ENCODE measurements at places on chromosomes 6 and 20. TPM values are rescaled to one million over a fixed set of nuclear protein-coding genes. Genes with fewer than 3 reads are reported as not detected.

MCCD1 gene
- 3.5 TPM for total RNA-seq

GRCh38 chr20:32743237-32744112 is at the start of gene COMMD7:
Gene COMMD7, minus strand, starts transcription at chr20:32743467. Its CDS starts 76 bp downstream, at chr20:32743391.
- peak; percentile 71 for DNase-seq

- no peak for DNase-seq
Measured at GRCh38 chr6:71287926-71288227, 734 bp upstream of the OGFRL1 start.

GRCh38 chr6:40874495-40874894 is 164.5 kb downstream of the UNC5CL start:
- no peak for DNase-seq

DNA sequence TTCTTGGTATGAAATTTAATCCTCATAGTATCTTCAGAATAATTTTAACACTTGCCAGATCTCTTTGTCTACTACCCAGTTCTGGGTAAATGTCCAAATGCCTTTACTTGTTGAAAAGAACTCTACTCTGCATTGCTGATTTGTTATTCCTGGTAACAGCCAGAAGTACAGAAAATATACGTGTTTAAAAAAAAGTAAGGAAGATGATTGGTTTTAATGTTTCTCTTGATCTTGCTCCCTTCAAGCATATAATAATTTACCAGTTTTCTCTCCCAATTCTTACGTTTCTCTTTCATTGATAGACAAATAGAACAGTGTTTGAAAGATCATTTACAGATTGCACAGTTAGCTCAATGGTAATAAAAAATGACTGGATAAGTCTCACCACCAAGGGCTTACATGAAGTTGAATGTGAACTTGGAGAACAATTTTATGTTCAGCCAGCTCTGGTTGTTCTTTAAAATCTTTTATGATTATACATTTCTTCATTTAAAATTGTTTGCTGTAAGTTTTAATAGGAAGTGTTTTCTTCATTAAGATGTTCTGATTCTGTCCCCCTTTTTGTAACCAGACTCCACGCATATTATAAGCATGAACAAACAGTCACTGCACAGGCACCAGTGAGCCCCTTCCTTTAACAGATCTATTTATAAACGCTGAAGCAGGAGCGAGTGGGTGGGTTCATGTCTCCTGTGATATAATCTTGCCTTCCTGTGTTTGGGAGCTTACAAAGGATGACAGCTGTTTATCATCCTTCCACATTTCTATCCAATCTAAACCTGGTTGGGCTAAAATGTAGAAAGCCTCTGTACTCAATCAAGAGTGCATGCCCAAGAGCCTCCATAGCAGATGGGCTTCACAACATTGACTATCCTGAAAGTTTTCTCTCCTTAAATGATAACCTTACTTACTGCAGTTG is 299.5 kb downstream of the PRL start:
- DNase-seq = no peak

C6orf58 gene
- not detected for total RNA-seq

SLC44A4 gene
- total RNA-seq = 137 TPM

DNA sequence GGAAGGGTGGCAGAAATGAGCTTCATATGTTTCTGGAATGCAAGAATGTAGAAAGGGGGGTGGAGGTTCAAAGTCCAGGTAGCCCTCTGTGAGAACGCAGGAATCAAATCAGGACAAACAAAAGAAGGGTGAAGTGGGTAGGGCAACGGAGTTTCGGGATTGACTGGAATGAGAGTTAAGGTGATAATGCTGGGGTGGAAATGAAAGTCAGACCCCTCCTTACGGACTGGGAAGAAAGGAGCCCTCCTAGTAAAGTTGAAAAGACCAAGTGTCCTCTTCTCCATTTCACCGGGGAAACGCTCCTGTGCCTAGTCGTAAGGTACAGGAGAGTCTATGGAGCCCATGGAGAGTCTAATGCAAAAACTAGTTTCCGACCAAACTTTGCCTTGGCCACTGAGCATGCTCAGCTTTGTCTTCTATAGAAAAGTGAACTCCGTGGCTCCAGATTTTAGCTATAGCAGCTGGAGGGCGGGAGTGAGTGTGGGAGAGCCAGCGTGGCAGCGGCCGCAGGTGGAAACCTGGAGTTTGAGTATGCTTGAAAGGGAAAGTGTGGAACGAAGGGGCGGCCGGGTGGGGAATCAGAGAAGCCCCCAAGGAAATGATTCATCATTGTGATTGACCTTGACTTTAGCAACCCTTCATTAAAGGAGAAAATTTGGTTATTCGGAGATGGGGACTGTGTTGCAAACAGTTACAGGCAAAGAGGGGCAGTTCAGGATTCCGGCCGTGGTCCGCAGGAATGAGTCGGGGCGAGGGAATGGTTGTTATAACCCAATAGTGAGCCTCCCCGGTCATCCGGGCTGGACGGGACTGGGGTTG is 1.3 kb upstream of the LRRC1 start:
- peak; percentile 94 for DNase-seq

DNA sequence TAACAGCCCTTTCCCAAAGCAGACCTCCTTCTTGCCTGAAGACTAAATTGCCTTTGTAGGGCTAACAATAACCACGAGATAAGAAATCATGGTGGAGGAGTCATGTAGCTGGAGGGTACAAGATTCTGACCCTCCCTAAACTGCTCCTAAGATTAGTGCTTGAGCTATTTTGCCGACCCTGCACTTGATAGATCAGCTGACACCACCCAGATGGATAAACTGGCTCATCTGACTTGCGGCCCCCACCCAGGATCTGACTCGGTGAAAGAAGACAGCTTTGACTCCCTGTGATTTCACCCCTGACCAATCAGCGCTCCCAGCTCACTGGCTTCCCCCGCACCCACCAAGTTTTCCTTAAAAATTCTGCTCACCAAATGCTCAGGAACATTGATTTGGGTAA is 57.6 kb upstream of the UNC93A start:
- no peak for DNase-seq

DNA sequence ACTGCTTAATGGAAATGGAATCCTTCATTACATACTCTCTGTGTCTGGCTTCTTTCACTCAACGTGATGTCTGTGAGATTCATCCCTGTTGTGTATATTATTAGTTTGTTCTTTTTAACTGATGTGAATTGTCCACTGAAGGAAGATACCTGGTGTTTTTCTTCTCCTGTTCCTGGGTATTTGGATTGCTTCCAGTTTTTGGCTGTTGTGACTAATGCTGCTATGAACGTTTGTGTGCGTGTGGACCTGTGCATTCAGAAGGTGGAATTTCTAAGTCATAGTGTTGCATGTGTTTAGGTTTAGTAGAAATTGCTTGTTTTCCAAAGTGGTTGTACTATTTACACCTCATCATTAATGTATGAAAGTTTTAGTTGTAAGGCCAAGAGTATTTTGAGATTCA is 3.8 kb downstream of the TULP4 start:
- DNase-seq = no peak

GRCh38 chr6:53639520-53639919 is 26.0 kb downstream of the KLHL31 start:
- no peak for DNase-seq

GRCh38 chr6:17957904-17958620 is 29.4 kb downstream of the KIF13A start:
- no peak for DNase-seq

BPI gene
- 0.16 TPM for total RNA-seq

DNA sequence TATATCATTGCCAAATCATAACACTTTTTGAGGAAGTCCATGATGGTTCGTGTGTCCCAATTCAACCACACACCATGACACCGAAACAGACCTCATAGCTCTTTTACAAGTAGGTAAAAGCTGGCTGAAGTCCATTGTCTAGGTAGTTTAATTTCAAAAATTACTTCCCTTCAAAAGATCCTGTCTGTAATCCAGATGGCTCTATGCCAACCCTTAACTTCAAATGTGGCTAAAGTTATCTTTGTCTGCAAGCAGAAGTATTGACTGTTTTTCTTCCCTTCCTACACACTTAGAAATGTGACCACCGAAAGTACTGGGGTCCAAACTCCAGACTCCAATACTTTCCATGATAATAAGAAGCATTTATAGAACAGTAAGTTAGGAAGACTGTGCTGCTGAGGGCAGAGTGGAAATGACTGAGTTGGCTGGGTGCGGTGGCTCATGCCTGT is 8.3 kb upstream of the TIAM2 start:
- DNase-seq = no peak

- no peak for DNase-seq
Measured at GRCh38 chr6:27470023-27470422, 2.9 kb downstream of the ZNF184 start.

ZC2HC1B gene
- total RNA-seq = not detected

CEBPB gene
- 81.4 TPM for total RNA-seq

VSTM2L gene
- 4.1 TPM for total RNA-seq

DNA sequence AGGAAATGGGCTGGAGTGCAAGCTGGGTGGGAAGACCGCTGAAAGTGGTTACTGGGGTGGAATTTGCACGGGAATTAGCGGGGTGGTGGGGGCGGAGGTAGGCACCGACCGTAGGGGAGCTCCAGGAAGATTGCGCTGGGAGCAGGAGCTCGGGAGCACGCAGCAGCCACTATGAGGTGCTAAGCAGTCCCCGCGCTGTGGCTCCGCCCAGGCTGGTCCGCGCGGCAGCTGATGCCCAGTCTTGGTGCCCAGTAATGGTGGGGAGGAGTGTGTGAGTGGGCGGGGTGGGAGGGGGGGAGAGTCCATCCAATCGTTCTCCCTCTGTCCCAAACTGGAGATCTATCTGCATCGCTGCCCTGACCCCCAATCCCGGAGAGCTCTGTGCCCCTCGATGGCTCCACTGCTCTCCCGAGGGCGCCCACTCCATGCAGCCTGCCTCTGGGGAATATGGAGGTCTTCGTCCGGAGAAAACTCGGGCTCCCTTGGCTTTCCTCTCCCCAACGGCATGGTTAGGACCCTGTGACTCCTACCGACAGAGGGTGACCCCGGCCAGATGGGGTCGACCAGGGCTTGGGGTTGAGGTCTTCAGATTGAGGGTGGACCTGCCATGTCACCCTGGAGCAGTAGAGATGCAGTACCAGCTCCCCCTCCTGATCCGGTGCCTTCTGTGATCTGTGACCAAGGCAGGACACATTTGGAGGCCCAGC is 5.3 kb downstream of the TP53TG5 start:
- peak; percentile 40 for DNase-seq

DNA sequence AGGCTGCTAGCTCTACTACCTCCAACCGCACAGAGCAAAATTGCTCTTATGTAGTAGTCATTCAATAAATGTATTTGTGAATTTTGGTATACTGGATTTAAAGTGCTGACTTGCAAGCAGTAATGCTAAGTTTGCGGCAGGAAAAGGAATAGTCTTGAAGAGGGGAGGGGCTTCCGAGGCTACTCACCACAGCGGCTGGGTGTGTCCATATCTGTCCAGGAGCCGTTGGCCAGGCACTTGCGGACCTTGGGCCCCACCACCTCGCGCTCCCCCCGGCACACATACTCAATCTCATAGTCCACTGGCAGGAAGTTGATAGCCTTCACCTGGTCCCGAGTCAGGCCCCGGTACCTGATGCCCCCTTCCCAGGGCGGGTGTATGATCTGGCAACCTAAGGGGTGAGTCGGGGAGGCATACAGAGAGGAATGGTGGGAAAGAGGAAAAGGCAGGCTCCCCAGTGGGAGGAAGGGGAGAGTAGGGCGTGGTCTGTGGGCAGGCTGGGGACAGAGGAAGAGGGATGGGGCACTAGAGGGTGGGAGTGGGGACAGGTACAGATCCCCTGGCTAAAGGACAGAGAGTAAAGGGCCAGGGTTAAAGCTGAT is 1.7 kb downstream of the GABBR1 start:
- peak; percentile 72 for DNase-seq

C6orf52 gene
- 1.5 TPM for total RNA-seq

NMBR gene
- total RNA-seq = not detected

DNA sequence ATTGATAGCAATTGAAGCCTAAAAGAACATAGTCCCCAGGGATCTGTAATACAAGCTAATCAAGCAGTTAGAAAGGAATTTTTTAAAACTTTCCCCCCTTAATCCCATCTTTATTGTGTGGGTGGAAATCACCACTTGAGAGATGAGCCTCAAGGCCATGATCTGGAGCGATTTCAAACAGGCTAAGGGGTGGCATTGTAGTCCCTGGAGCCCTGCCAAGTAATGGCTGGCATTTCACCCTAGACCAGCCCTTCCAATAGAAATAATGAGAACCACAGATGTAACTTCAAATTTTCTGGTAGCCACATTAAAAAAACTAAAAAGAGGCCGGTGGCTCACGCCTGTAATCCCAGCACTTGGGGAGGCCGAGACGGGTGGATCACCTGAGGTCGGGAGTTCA is 46.9 kb downstream of the PRDM1 start:
- no peak for DNase-seq

C6orf141 gene
- 2.2 TPM for total RNA-seq

HLA-DOA gene
- 21.6 TPM for total RNA-seq

DNA sequence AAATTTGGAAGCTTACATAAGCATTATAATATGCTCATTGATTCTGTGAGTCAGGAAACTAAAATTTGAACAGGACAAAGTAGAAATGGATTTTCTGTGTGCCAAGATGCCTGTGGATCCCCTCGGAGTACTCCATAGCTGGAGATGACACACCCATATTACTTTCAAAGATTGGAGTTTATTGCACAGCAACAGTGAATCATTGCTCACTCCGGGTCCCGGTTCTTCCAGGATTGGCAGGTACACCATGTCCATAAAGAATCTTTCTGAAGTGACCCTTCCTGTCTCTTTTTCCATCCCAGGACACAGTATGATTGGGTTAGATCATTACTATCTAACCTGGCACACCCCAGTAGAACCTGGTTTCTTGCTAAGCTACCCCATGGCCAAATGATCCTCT is 2.7 kb upstream of the BTN2A2 start:
- DNase-seq = no peak

DNA sequence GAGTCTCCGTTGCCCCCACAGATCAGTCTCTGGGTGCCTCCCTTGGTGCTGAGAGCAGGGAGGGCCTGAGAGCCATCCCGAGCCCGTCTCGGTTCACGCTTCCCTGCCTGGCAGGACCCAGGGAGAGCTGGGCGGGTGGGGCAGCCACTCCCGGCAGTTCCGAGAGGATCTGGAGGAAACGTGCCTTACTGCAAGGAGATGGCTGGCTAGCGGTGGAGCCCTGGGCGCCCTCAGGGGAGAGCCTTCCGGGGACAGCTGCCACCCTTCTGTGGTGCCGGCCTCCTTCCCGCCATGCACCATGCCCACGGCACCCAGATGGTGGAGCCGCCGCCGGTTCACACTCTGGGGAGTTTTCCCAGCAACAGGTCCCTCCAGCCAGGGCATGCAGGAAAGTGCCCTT is 45.8 kb upstream of the SLCO4A1 start:
- no peak for DNase-seq

DNA sequence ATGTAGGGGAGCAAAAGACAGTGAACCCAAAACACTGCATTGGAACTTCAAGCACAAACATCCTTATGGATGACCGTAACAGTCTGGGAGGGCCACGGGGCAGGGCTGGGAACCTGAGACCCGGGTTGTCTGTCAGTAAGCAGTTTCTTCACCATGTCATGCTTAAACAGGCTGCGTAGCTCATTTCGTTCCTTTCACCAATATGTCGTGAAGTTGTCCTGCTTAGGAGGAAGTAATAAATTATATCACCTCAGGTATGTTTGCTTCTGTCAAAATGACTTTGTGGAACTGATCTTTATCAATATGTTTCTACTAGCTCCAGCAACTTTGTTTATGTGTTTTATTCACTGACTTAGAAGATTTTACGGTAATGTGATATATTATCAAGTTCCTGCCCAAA is 12.4 kb upstream of the MAK start:
- peak; percentile 45 for DNase-seq

Data from kidney (tissue), 22 donors.